ENCODE measurements at places on chromosomes 16 and 17.

- DNase-seq: no peak
Measured at GRCh38 chr16:87601401-87601981, 817 bp upstream of the JPH3 start.

GRCh38 chr17:49352587-49353154 lies 9.4 kb downstream of the ZNF652 start:
- no peak for DNase-seq

DNA sequence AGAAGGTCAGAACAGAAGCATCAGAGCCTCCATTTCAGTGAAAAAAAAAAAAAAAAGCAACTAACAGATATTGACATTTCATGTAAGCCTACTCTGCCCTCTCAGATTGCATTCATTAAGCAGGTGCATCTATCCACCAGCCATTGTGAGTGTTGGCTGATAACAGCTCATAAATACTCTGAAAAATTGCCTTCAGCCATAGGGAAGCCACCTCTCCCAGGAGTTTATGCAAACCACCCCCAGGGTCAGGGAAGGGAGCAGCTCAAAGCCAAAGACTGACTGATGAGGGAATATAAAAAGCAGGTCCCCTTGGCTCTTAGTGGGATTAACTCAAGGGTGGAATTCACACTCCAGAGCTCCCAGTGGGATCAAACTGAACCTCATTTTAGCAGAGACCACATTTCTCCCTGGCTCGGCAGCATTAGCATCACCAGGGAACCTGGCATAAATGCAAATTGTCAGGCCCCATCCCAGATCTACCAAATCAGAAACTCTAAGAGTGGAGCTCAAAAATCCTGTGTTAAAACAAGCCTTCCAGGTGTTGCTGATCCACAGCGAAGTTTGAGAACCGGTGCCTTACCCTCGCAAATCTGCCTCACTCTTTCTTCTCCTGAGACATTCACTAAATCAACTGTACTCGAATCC lies 14.2 kb downstream of the APOH start:
- no peak for DNase-seq

DNA sequence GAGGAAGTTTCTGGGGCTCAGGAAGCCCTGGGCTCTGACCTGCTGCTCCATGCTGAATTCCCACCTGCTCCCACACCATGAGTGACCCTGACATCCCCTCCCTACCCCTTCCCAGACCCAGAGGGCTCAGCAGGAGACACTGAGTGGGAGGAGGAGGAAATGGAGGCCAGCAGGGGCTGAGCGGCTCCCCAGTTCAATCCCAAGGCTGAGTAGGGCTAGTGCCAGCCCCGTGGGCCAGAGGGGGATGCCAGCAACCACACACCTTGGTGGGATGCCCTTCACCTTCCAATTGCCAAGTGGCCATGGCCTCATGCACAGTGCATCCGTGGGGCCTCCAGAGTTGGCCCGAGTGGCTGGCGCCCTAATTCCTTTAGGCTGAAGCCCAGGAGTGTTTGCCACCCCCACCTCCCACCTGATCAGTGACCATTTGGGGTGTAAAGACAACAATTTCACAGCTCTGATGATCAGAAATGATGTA lies 1.0 kb upstream of the ADGRG3 start:
- DNase-seq: no peak

DNA sequence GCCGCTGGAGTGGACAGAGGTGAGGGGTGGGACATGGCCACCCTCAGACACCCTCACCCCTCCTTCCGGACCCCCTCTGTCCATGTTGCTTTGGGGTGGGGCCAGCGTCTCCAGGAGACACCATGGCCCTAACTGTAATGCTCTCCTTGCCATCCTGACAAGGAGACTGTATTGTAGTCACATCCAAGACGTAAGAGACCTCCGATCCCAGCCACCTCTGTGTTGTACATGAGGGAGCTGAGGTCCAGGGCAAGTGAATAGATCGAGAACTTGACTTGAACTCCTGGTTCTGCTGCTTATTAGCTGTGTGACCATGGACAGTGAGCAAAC lies 30.2 kb downstream of the POLR3E start:
- no peak for DNase-seq
